ENCODE measurements at places on chromosomes 5 and 9. TPM values are rescaled to one million over a fixed set of nuclear protein-coding genes. Genes with fewer than 3 reads are reported as not detected.

The PCDHGC5 gene
- total RNA-seq = not detected

The GPR151 gene
- total RNA-seq = not detected

The FYB1 gene
- 127 TPM for total RNA-seq

The EGFLAM gene
- not detected for total RNA-seq

The CARTPT gene
- total RNA-seq = not detected

GRCh38 chr5:59786334-59786805, 107.2 kb downstream of the PDE4D start:
- peaks cover 1% of the 10 kb centered on the region for H3K36me3 ChIP-seq
- DNase-seq = no peak
- no peak overlapping the region for H3K27ac ChIP-seq

DNA sequence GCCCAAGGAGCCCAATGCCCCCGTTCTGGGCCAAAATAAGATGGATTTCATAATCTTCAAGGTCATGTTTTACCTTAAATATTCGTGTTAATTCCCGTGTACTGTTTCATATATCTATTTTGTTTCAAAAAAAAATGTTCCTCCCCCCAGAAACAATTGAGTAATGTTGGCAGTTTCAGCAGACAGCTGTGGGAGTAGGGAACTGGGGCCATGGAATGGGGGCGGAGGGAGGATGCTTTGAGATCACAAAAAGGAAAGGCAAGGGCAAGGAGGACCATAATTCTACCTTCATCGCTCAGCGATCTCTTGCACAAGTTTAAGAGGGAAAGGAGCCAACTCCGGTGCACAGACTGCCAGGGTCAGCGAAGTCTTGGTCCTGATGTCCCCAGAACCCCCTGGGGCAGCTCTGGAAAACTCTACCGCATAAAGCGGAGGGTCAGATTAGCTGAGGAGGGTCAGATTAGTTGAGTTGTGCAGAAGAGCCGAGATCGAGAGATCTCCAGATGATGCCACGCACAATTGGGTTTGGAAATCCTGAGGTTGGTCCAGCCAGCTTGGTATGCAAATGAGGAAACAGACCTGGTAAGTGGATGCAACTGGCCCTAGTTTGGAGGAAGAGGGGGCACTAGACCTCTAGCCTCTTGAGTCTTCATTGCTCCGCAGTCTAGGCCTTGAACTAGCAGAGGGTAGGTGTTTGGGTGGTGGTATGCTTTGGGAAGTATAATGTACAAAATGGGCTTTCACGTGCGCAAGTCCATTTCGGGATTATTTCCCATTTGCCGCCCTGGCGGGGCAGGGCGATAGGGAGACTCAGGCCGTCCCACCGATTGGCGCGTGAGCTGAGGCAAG, 24.0 kb downstream of the CDKN2A start:
- peaks cover 56% of the 10 kb centered on the region for H3K4me1 ChIP-seq
- no peak overlapping the region for H3K27ac ChIP-seq
- no peak for DNase-seq
- H3K27me3 ChIP-seq = peaks cover 100% of the 10 kb centered on the region
